ENCODE measurements at places on chromosomes 1 and 21. TPM values are rescaled to one million over a fixed set of nuclear protein-coding genes. Genes with fewer than 3 reads are reported as not detected.

- DNase-seq = no peak
Measured at GRCh38 chr1:30879126-30879786, 29.3 kb downstream of the SDC3 start.

GRCh38 chr1:225890346-225891228 is 1.6 kb upstream of the LEFTY1 start:
- DNase-seq = no peak

GRCh38 chr1:174902531-174903099 is 97.1 kb upstream of the CACYBP start:
- no peak for DNase-seq

DNA sequence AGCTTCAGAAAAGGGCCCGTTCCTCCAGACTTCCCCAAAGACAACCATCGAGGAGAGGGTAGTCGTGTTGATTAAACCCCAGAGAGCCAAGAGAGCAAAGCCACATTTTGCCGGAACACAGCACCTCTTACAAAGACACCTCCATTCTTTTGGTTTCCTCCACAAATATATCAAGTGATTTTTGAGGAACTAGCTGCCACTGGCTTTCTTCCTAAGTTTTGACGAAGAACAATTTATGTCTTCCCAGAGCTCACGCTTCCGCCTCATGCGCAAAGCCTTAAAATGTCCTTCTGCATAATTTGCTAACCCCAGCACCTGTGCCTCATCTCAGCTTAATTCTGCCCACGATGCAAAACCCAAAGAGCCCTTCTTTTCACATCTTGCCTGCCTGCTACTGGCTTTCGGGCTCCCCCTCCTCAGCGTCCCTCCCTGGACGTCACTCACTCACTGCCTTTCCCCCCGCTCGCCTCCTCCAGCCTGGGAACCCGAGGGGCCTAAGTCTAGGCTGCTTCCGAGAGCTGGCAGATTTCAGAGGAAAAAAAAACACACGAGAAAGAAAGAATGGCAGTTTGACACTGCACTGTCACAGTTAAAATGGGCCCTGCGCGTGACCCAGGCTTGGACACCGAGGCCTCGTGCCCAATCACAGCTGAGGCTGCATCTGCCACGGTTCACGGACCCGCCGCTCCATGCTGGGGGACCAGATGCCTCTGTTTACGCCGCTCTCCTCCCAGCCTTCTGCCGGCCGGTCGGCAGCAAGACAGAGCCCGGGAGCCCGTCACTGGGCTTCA is 77.6 kb upstream of the IFNAR2 start:
- DNase-seq = no peak

DNA sequence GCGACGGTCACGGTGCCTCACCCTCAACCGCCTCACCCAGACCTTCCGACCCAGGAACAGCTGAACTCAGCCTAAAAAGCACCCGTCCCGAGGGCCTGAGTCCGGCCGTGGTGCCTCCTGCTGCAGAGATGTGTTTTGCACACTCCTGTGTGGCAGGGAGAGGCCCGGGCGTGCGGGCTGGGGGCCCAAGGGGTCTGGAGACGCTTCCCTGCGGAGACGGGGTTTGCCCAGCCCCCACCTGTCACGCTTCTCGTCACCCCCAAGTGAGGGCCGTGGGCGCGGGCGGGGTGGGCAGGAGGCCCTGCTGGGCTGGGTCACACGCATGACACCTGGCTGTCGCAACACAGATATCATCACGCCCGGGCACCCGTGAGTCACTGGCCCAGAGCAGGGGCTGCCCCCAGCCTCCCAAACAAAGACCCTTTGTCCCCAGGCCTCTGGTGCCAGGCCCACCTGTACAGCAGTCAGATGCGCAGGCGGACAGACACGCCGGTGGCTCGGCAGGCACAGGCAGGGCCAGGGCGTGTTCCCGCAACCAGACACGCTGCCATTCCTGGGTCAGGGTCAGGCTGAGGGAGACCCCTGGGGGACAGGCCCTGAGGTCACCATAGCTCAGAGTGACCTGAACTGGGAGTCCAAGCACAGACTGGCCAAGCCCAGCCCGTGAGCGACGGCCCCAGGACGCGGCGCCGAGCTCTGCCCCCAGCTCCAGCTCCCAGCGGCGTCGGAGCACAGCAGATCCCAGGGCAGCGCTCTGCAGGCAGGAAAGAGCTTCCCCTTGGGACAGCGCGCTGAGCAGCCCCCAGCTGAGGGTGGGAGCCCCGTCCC is 6.1 kb downstream of the B3GALT6 start:
- DNase-seq = no peak

DNA sequence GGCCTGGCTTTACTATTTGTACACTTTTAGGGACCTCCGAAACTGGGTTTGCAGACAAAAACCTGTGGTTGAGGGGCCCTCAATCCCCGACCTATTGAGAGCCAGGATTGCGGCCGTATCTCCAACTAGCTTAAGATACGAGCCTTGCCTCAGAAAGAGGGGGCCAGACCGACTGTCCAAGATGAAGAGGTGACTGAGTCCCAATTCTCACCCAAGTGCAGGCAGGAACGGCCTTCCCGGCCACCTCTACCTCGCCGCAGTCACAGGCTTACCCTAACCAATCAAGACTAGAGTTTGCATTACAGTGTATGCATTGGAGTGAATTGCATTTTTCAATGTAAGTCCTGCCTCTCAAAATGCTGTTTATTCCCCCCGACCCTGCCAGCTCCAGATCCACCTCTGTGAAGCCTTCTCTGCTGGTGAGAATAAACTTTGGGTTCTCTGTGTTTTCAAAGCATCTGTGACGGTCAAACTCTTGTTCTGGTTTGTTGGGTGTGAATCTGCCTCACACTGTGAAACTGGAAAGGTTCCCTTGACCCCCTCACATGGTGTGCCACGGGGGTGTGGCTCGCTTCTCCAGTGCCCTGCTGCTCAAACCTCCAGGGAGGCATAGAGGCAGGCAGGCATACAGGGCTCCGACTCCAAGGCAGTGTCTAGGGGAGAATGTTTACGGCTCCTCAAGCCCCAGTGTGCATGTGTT is 62.2 kb upstream of the WLS start:
- DNase-seq = no peak

DNA sequence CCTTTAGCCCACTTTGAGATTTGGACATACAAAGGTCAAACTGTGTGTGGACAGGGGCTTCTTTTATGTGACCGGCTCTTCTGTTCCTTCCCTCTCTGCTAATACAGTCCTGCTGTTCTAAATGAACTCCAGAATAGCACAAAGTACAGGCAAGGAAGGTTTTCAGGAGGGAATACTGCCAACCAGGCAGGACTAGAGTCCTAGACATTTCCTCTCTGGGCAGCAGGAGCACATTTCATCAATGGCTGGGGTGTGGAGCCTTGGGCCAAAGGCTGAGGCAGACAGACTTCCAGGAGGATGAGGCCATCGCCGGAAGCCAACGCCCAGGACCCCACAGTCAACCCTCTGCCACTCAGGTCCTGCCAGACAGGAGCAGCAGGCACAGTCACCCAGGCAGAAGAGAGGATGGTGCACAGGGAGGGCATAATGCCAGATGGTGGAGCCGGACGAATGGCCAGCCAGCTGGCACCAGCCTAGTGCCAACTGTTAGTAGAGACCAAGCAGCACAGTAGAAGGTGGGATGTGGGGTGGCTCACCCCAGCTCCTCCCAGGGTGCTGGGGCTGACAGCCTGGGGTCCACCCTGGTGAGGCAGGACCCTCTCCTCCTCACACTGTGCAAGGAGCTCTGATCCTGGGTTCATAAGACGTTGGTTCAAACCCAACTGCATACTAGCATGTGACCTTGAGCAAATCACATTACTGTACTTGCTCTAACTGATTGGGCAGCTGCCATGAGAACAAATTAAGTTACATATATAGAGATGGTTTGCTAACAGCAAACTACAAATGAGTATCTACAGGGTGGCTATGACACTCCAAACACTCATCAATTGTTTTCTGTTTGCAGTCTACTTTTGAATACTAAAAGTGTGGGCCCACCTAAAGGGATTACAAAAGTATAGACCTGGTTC is 410.7 kb downstream of the SIPA1L2 start:
- no peak for DNase-seq

DNA sequence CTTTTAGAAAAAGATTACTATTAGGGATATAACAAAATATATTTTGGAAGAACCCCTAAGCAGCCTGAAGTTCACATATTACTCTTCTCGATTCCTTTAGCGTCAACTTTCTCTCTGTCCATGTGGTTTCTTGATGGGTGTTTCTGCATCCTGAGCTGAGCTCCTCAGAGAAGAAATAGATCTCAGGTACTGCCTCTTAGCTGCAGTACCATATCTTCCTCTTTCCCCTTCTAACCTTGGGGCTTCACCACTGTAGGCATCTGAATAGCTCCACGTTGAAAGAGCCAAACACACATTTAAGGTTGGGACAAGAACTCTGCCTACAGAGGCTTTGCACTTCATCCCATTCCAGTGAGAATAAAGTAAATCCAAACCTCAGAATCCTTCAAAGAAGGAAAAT is 59.2 kb downstream of the SAMSN1 start:
- no peak for DNase-seq

GRCh38 chr1:65827346-65827745 is 34.7 kb downstream of the PDE4B start:
- DNase-seq = peak; percentile 21

GRCh38 chr1:229190057-229190575 is 80.8 kb upstream of the RAB4A start:
- peak; percentile 75 for DNase-seq

- no peak for DNase-seq
Measured at GRCh38 chr1:211349741-211350140, 23.1 kb downstream of the TRAF5 start.

- DNase-seq = no peak
Measured at GRCh38 chr1:223759273-223759672, 46.9 kb downstream of the CAPN2 start.

DNA sequence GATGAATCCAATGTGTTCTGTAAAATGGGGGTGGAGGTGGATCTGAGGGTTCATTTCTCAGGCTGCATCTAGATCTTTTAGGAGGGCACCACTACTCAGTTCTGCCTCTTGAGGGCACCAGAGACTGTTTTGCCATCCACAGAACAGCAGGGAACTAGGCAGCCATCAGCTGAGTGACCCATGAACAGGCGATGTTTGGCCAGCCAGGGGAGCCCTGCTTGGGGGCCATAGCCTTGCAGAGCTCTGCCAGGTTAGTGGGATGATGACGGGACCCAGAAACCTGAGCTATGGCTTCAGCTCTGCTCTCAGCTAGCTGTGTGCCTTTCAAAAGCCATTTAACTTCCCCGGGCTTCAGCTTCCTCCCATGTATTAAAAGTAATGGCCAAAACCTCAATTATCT is 13.4 kb upstream of the NOS1AP start:
- peak; percentile 74 for DNase-seq

GRCh38 chr1:94553931-94554330 is 12.4 kb upstream of the F3 start:
- DNase-seq = no peak

DNA sequence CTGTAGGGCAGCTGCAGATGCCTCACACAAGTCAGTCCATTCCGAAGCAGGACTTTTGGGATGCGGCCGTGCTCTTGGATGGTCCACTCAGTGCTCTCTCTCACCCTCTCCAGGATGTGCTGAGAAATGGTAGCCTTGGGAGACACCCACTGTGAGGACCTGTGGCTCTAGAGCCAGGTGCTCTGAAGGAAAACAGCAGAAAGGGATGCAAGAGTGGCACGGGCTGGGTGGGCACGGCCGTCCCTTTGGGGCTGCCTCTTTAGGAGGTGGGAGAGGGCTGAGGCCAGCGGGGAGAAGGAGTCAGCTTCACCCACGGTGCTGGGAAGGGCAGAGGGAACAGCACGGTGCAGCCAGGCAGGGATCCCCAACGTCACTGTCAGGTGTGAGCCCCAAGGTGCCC is 106.1 kb downstream of the RIPK4 start:
- DNase-seq = no peak

- no peak for DNase-seq
Measured at GRCh38 chr1:184541537-184542152, 154.8 kb downstream of the C1orf21 start.

DNA sequence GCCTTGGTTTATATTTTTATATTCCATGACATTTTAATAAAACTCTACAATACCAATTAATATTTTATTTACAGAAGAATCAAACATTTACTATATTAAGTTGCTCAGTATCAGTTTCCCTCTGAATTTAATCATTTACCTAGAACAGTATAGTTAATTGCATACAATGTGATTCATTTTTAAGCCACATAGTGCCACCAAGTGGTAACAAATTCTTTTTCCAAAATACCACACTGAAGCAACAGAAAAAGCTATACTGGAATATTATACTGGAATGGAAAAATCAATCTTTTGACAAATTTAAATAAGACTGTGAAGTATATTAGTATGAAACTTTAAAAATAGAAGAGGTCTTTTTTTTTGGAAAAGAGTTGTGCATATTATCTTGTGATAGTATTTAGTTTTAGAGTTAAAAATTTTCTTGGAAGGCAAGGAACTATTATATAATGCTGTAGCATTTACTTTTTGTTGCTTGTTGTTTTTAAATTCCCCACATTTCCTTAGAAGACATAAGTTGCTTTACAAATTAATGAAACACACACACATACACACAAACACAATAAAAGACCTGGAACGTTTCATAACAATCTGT is 57.3 kb downstream of the ZNF644 start:
- peak; percentile 41 for DNase-seq

- DNase-seq = peak; percentile 87
Measured at GRCh38 chr1:67838180-67838910, 5.1 kb upstream of the GNG12 start.

GRCh38 chr1:26959722-26960624 is at the start of gene KDF1:
TSS of gene KDF1 (minus strand) at chr1:26960468. CDS start at chr1:26952380, 8,088 bp downstream.
- no peak for DNase-seq

GRCh38 chr21:45009616-45010015 is 64.8 kb upstream of the ADARB1 start:
- DNase-seq = no peak

DNA sequence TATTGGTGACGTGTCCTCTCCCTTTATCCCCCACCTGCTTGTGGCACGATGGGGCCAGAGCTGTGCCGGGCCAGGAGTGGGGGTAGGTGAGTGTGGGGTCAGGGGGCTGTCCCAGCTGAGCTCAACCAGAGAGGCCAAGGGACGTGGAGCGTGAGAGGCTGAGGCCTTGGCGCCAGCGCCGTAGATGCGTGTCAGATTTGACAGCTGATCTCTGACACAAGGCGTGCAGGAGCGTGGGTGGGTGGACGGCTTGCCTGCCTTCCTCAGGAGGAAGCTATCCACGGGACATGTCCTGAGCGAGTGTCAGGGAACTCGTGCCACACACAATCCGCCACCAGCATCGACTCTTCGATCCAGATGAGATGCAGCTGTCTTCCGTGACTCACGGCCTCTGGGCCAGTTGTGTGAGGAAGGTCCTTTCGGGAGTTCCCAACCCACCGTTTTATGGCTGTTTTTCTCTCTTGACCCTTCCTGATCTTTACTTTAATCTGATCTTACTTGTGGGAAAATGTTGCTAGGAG is 56.7 kb downstream of the SPSB1 start:
- no peak for DNase-seq

NHLH2 gene
- not detected for total RNA-seq

NCMAP gene
- total RNA-seq = not detected

GJC2 gene
- 2.0 TPM for total RNA-seq

NHLH1 gene
- not detected for total RNA-seq

IL22RA1 gene
- 0.09 TPM for total RNA-seq

RGSL1 gene
- total RNA-seq = not detected

CACNA1S gene
- not detected for total RNA-seq

ELOVL1 gene
- total RNA-seq = 18.2 TPM
